Motor neuron (in vitro differentiated cells): ENCODE measurements at places on chromosomes 6 and 20. TPM values are rescaled to one million over a fixed set of nuclear protein-coding genes. Genes with fewer than 3 reads are reported as not detected.

Gene CD24
- 477 and 479 TPM in 2 replicates for total RNA-seq

Gene PRRT1
- total RNA-seq, result 2.9 and 3.5 TPM in 2 replicates

GRCh38 chr6:138970856-138971425 is 17.1 kb downstream of the REPS1 start:
- ATAC-seq, result peak; percentile 65

DNA sequence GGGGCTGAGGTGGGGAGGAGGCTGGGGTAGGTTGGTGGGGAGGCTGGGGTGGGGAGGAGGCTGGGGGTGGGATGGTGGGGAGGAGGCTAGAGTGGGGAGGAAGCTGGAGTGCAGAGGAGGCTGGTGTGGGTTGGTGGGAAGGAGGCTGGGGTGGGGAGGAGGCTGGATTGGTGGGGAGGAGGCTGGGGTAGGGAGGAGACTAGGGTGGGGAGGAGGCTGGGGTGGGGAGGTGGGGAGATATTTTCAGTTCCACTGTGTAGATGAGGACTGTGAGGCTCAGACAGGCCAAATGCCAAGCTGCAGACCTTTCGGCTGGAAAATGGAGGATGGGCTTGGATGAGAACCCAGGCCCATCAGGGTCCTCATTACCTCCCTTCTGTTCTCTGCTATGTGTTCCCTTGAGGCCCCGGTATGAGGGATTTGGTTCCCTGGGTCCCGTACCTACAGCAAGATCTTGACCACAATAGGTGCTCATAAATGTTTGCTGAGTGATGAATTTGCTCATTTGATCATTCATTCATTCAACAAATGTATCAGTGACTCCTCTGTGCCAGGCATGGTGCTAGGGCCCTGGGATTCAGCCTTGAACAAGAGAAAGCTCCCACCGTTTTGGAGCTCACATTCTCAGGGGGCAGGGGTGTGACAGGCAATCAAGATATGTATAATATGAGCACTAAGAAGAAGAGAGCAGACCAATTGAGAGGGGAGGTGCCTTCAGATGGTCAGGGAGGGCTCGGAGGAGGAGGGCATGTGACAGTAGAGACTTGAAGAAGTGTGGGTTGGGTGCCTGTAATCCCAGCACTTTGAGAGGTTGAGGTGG is 36.1 kb upstream of the NOL4L start:
- ATAC-seq, result no peak

- no peak for ATAC-seq
These were observed 74.3 kb upstream of the CCN6 start for GRCh38 chr6:111979633-111980032.

- peak; percentile 72 for ATAC-seq
These were observed 3.6 kb upstream of the MATN4 start for GRCh38 chr20:45311589-45312211.

GRCh38 chr6:156774863-156775405 is 2.2 kb upstream of the ARID1B start:
- ATAC-seq, result no peak

DNA sequence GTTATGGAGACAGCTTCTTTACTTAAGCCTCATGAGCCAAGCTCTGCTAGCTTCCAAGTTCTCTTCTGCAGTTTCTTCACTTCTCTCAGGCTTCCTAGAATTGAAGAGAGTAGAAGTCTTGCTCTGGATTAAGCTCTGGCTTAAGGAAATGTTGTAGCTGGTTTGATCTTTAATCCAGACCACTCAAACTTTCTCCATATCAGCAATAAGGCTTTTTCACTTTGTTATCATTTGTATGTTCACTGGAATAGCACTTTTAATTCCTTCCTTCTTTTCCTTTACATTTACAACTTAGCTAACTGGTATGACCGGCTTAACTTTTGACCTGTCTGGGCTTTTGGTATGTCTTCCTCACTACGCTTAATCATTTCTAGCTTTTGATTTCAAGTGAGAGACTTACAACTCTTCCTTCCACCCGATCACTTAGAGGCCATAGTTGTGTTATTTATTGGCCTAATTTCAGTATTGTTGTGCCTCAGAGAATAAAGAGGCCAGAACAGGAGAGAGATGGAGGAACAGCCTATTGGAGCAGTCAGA is 236.6 kb upstream of the BMP2 start:
- no peak for ATAC-seq
